ENCODE measurements at places on chromosomes 3 and 15.

DNA sequence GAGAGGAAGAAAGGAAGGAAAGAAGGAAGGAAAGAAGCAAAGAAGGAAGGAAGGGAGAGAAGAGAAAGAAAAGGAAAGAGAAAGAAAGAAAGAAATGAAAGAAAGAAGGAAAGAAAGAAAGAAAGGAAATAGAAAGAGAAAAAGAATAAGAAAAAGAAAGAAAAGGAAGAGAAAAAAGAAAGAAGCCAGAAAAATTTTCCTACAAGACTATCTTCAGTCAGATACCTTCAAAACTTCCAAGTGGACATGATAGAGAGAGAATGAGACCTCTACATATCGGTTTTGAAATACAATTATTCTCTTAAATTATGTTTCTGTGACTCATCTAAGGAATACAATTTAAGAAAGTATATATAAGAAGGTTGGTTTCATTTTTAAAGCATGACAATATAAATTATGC is 1369.0 kb downstream of the ZPLD1 start:
- DNase-seq, result no peak

DNA sequence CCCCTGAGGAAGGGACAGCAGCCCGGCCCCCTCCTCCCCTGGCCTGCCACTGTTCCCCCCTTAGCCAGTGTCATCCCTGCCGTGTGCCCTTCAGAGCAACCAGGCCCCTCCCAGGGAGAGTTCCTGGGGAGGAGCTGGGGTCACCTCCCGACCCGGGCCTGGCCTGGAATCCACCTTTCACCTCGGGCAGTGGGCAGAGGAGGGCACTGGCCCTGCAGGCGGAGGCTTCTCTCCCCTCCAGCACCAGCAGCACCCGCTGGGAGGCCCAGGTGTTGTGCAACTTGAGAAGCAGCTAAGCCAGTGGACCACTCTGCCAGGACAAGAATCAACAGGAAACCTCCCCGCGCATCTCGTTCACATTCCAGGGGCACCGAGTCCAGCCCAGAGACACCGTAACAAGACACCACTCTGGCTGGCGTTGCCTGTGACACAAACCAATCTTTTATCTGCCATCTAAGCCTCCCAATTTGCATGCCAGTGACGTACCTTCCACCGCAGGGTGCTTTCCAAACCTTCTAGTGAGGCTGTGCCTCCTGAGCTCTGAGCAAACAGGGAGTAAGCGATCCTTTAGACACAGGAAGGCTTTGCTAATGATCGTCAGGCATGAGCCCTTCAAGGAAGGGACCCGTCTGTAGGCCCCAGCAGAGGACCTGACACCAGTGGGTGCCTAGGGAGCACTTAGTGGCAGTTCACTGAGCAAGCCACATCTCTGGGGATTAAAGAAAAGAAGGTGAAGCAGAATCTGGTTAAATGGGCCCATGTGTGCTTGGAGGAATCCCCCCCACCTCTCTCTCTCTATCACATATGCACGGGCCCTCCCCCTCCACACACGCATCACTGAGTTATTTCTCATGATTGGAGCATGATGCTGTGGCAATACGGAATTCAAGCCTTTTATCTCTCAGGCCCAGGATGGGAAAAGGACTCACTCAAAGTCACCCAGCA is 98.9 kb upstream of the TLE3 start:
- peak; percentile 85 for DNase-seq

- peak; percentile 41 for DNase-seq
These were observed 142.9 kb upstream of the BFSP2 start for GRCh38 chr3:133256787-133257483.

- DNase-seq, result no peak
These were observed 74.7 kb downstream of the PDZRN3 start for GRCh38 chr3:73550032-73550431.

DNA sequence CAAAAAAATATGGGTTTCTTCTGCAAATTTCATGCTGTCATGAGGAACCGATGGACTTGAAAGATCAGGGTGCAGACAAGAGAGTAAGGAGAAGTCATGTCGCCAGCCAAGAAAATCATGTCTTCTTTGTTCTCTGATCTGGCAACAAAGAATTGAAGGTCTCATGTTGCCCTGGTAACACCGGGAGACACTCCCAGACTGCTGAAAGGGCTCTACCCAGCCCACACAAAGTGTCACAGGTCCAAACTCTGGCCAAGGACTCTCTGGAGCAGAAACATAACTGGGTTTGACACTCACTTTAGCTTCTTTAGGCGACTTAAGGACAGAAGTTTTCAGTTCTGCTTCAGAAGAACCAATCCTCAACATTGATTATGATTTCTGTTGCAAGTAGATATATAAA is 42.9 kb downstream of the SIDT1 start:
- no peak for DNase-seq

DNA sequence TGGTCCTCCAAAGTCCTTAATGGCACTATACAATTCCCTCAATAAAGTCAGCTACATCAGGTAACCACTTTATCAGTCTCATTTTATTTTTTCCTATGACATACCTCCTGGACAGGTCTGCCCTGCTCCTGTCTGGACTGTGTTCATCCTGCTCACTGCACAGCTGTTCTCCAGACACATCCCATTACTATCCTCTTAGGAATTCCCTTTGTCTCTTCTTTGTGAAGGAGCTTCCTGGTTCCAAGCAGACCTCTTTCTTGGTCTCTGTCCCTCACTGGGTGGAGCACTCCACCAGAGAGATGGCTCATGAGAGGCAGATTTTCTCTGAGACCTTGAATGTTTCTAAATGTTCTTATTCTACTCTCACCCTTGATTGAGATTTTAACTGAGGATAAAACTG is 60.1 kb downstream of the KY start:
- no peak for DNase-seq

Measured in fibroblast of skin of right quadriceps (primary cell).